Upper lobe of left lung (tissue), 6 donors: ENCODE measurements at places on chromosomes 2 and 18. TPM values are rescaled to one million over a fixed set of nuclear protein-coding genes. Genes with fewer than 3 reads are reported as not detected.

GRCh38 chr18:54867131-54867530 is 38.9 kb downstream of the RAB27B start:
- H3K4me3 ChIP-seq = no peak overlapping the region
- no peak for DNase-seq
- H3K36me3 ChIP-seq = no peaks in the 10 kb centered on the region
- no peak overlapping the region for H3K27ac ChIP-seq

DNA sequence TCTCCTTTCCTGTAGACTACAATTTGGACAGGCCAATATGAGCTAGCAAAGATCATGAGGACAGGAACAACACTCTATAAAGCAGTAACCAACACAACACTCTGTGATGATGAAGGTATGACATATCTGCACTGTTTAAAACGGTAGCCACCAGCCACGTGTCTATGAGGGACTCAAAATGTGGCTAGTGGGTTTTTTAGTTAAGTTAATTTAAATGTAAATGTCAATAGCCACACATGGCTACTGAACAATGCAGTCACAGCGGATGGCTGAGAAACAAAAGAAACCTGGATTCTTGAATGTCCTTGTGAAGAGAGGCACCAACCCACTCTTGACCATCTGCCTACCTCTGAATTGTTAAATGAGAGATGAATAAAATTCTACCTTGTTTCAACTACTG is 33.9 kb downstream of the FANCL start:
- no peak overlapping the region for H3K27ac ChIP-seq
- H3K4me1 ChIP-seq = no peaks in the 10 kb centered on the region
- H3K27me3 ChIP-seq = no peaks in the 10 kb centered on the region
- H3K36me3 ChIP-seq = peaks cover 7% of the 10 kb centered on the region
- DNase-seq = no peak

DNA sequence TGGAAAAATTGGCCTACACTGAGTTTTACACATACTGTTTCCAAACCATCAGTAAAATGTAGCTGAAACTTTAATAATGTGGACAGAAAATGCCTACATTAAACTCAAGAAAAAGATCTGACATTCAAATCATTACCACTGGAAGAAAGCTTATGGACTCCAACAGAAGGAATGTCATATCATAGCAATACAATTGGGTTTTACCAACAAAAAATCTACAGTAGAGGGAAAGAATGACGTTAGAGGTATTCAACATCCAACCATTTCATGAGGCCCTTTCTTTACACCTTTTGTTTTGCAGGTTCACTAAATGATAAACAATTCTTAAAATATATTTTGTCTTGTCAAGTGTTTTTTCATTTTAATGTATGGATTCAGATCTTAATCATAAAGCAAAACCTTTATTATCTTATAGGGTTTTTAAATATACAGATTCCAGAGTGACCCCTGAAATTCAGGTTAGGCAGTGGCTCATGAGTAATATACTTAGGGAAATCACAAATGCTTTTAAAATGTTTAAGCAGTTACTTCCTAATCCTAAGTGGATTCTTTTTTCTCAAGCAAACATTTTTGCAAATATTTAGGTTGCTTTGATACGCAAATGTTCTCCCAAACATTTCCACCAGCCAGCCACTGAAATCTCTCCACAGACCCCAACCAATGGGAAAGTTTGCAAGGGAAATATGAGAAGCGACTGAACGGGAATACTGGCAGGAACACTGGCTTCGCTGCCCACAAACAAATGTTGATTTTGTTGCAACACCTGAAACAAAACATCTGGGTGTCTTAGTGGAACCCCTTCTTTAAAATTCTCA is 168.7 kb downstream of the TCF4 start:
- no peaks in the 10 kb centered on the region for H3K27me3 ChIP-seq
- peak overlapping the region; percentile 72 for H3K27ac ChIP-seq
- no peak for DNase-seq

DNA sequence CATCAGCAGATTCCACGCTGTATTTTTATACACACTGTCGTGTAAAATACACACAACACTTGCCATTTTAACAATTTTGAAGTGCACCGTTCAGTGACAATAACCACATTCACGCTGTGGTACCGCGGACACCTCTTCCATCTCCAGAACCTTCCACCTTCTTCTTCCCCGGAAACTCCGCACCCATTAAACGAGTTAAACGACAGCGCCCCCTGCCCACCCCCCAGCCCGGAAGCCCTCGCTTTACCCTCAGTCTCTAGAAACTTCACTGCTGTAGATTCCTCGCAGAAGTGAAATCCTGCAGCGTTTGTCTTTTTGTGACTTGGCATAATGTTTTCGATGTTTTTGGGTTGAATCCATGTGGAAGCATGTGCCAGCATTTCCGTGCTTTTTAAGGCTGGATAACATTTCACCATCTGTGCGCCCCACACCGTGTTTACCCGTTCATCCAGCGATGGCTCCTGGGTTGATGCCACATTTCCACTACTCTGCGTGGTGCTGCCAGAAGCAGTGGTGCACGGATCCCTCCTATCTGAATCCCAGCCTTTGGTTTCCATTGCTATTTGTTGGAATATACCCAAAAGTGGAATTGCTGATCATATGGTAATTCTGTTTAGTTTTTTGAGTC is 32.0 kb upstream of the TMEM18 start:
- no peaks in the 10 kb centered on the region for H3K4me1 ChIP-seq
- H3K36me3 ChIP-seq = no peaks in the 10 kb centered on the region
- H3K27ac ChIP-seq = no peak overlapping the region
- no peak for DNase-seq

DNA sequence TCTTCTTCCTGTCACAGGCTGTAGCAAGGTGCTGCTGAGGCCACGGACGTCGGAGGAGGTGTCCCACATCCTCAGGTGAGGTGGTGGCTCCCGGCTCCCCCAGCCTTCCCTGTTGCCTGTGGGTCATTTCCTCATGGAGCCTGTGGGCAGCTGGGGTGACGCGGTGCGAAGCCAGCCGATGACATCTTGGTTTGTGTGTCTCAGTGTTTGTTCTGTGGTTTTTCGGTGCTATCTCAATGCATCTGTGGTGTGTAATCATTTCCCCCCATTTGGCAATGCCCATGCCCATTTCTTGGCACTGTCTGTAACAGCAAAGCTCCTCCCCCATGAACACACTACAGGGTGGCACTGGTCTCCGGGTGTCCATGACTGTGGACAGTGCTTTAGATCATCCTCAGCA is 6.6 kb downstream of the D2HGDH start:
- DNase-seq = peak; percentile 36
- H3K4me3 ChIP-seq = no peak overlapping the region
- peaks cover 27% of the 10 kb centered on the region for H3K36me3 ChIP-seq

The C2orf78 gene
- not detected for total RNA-seq
